ENCODE measurements at places on chromosomes 6 and 20.

- no peak for DNase-seq
Measured at GRCh38 chr6:18317850-18318249, 53.5 kb upstream of the DEK start.

DNA sequence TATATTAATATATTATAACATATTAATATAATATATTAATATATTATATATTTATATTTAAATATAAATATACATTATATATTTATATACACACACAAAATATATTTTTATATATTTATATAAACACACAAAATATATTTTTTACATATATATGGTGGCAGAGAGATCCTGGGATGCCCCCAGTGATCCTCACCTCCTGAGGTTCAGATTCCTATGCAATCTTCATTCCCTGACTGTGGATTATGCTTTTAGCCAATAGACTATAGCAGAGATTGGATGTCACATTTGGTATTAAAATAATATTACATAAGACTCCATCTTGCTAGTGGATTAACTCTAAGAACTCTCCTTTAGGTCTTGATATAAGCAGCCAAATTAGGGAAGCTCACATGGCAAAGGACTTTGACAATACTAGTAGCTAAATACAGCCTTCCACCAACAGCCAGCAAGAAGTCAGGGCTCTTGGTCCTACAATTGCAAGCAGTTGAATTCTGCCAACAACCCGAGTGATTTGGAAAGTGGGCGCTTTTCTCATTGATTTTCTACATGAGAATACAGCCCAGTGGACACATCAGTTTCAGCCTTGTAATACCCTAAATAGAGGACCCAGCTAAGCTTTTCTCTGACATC lies 681.0 kb downstream of the C6orf118 start:
- no peak for DNase-seq

- DNase-seq, result no peak
Measured at GRCh38 chr6:1629316-1629715, 19.6 kb downstream of the FOXC1 start.

- no peak for DNase-seq
Measured at GRCh38 chr6:126628125-126628524, 288.2 kb downstream of the CENPW start.

DNA sequence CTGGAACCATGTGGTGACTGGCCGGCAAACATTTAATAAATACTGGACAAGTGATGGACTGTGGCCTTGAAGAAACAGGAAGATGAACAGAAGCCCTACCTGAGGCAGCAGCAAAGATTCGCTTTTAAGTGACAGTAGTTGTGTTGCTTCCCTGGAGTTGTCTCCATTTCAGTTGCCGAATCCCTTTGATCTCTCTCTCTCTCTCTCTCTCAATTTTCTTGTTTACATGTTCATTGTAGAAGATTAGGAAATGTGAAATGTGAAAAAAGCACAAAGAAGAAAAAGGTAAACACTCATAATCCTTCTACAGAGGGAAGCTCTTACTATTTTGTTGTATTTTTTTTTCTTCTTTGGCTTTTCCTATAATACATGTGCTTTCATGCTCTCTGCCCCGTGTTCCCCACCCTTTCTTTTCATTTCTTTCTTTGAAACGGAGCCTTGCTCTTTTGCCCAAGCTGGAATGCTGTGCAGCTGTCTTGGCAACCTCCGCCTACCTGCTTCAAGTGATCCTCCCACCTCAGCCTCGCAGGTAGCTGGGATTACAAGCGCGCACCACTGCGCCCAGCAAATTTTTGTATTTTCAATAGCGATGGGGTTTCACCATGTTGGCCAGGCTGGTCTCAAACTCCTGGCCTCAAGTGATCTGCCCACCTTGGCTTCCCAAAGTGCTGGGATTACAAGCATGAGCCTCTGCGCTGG lies 81.5 kb downstream of the SHLD1 start:
- DNase-seq, result no peak

DNA sequence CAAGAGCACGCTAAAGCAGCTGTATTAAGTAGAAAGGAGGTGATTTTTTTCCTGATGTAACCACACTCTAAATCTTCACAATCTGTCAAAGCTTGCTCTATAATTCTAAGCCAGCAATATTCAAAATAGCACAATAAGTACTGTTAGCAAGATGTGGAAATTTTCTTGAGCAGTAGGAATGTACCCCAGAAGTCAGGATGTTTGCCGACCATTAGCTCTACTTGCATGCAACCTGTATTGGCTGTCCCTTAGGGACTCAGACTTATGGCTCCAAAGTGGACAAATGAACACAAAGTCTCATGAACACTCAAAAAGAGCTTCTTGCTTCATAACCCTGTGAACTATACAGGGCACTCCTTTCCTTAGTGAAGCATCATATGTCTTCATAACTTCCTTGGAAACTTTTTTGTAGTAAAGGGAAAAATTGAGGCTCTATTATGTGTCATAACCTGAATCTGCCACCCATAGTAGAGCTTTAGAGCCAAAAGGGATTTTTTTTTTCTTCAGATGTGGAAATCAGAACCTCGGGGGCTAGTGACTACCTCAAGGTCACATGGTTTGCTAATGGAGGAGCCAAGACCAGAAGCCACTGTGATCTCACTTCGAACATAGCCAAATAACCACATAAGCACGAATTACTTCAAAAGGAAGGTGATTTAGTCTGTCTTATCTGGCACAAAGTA lies 54.5 kb downstream of the ADGRG6 start:
- no peak for DNase-seq
